ENCODE measurements at places on chromosomes 3 and 15.

- DNase-seq: no peak
Observed at GRCh38 chr3:179682426-179683080, 29.7 kb downstream of the USP13 start.

GRCh38 chr15:29860872-29861271 is 38.6 kb upstream of the TJP1 start:
- no peak for DNase-seq

- DNase-seq: no peak
Observed at GRCh38 chr15:84638103-84638502, 16.0 kb downstream of the WDR73 start.

- no peak for DNase-seq
Observed at GRCh38 chr3:17232442-17232841, 347.7 kb downstream of the PLCL2 start.

- DNase-seq: no peak
Observed at GRCh38 chr3:97076673-97077072, 262.3 kb downstream of the EPHA6 start.

- DNase-seq: no peak
Observed at GRCh38 chr3:13138833-13139145, 65.6 kb upstream of the IQSEC1 start.

DNA sequence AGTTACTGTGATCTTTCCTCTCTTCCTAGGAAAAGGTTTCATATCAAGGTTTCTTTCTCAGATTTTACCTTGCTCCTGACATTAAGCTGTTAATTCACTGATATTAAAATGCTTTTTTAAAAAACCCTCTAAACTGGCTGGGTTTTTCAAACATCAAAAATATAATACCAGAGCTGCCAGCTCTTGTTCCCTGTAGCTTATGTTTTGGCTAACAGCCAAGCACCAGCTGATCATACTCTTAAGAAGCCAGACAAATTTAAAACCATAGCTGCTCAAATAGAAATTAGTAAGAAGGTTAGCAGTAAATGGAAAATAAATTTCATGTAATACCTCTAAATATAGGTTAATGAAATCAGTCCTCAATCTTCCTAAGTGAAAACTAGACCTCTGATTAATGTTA is 657.5 kb downstream of the GRM7 start:
- no peak for DNase-seq

GRCh38 chr15:81373775-81374395 is at the start of gene TMC3:
Gene TMC3, minus strand, starts transcription at chr15:81374213. Its CDS starts 136 bp downstream, at chr15:81374077.
- DNase-seq: no peak

GRCh38 chr15:64634576-64635498 is 140.6 kb downstream of the RBPMS2 start:
- no peak for DNase-seq

- DNase-seq: peak; percentile 58
Observed at GRCh38 chr3:77254967-77255831, 215.3 kb downstream of the ROBO2 start.

GRCh38 chr3:194287374-194287773 is 63.8 kb downstream of the CPN2 start:
- no peak for DNase-seq

GRCh38 chr3:116445311-116445841 is at the start of gene LSAMP:
Gene LSAMP, minus strand, starts transcription at chr3:116445487.
- no peak for DNase-seq

DNA sequence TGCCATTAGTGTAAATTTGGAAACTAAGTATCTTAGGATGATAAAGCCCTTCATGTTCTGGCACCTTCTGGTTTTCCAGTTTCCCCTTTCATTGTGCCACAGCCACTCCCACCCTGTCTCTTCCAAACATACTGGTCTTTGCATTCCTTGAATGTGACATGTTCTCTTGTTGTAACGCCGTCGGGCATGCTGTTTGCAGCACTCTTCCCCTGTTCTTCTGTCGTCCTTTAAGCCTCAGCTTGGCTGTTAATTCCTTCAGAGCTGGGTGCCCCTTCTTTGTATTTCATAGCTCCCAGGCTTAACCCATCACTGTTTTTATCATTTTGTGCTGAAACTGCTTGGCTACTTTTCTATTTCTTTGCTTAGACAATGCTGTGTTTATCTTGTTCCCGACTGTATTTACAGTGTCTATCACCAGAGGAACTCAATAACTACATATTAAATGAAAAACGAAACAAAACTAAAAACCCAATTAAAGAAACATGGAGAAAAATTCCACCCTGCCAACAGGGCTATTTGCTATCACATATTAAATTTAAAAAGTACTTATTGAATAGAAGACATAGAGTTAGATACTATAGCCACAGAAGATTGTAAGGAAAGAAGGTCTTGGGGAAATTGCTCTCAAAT is 95.4 kb upstream of the KCNAB1 start:
- DNase-seq: no peak

GRCh38 chr15:48282216-48282615 is 49.0 kb upstream of the DUT start:
- no peak for DNase-seq

DNA sequence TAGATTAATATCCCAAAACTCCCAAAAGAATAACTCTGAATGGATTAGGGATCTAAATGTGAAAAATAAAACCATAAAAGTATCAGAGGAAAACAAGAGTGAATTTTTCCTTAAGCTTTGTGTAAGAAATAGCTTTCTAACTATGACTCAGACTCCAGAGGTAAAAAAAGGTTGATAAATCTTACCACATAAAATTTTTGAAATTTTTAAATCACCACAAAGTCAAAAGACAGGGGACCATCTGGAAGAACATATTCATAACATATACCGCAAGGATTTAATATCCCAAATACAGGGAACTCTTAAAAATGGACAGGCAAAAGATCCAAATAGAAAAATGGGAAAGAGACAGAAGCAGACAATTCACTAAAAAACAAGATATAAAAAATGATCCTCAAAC is 145.0 kb downstream of the ARNT2 start:
- DNase-seq: no peak

DNA sequence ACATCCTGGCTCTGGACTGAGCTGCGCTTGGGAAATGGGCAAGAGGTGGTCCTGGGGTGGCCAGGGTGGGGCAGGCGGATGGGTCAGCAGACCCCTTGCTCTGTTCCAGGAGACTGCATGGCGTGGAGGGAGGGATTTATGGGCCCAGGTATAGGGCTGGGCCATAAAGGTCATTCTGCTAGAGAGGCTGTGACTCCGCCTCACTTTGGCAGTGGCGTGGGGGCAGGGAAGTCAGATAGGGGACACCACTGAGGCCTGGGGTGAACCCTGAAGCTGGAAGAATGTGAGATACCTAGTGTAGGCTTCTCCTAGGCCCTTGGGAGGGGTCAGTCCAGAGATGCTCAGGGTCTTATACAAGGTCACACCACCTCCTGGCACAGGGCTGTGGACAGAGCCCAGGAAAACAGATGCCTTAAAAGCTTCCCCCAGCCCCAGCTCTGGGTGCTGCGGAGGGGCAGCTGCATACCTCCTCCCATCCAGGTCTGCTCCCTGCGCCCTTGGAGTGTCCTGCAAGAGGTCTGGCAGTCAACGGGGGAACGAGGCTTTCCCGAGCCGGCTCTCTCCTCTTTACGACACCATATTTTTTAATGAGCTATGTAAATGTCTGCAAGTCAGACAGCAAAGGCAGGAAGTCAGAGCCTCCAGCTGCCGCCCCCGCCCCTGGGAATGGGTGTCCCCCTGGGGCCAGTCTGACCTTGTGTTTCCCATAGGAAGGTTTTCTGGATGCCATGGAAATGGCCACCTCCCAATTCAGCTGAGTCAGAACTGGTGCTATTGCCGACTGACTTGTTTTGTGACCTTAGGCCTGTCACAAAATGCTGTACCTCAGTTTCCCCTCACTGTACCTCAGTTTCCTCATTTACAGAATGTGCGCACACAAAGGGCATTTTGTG is 26.3 kb downstream of the LINGO1 start:
- DNase-seq: no peak

GRCh38 chr3:127524296-127524896 is 66.1 kb downstream of the TPRA1 start:
- DNase-seq: no peak

- DNase-seq: no peak
Observed at GRCh38 chr15:28892789-28893610, 7.2 kb downstream of the APBA2 start.

GRCh38 chr3:90062016-90062415 is 954.6 kb downstream of the EPHA3 start:
- DNase-seq: no peak

DNA sequence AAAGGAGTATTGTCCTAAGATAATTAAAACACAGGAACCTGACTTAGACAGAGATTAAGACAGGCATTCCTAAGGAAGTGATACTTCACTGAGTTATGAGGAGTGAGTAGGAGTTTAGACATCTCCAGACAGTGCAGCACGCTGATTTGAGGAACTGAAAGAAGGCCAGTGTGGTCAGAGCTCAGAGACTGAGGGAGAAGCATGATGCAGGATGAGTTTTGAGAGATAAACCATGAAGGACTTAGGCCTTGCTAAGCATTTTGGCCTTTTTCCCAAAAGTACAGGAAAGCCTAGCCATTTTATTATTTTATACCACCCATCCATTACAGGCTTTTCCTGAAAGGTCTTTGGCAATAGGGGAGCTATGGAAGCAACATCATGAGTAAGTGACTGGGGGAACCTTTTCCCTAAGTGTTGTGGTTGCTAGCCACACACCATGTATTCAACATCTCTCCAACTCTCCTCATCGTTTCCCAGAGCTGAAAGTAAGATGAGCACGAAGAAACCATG is 375.6 kb upstream of the TPRG1 start:
- DNase-seq: peak; percentile 98

DNA sequence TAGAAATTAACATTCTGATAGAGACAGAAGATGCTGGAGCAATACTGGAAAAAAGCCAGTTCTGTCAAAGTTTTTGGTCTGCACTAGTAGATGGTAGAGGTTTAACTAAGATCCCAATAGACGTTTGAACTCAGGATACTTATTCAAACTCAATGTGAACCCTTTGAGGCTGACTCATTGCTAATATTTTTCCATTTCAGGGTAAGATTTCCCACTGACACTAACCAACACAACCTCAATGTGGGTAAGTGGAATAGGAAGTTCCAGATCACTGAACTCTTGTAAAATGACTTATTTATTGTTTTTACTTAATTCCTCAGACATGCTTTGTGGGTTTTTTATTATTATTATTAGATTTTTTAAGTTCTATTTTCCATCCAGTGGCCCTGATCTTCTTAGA is 1024.8 kb downstream of the EPHA3 start:
- no peak for DNase-seq

- peak; percentile 1 for DNase-seq
Observed at GRCh38 chr15:55552926-55553325, 35.2 kb downstream of the PYGO1 start.

GRCh38 chr3:40877631-40878463 is 321.5 kb upstream of the CTNNB1 start:
- no peak for DNase-seq

DNA sequence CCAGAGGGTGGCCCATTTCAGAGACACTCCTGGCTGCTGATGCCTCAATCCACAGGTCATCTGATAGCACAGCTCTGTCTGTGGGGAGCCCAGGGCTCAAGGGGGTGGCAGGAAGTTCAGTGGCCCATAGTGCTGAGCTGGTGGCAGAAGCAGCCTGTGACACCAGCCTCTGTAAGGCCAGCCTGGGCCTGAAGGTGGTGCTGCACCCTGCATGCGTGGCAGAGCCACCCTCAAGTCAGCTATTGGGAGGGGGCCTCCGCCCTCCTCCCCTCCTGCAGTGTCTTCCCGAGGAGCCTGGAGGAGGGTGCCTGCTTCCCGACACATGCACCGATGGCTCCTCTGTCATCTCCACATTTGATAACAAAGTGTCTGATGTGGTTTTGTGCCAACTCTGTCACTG is 3.0 kb downstream of the PLA1A start:
- DNase-seq: no peak

- no peak for DNase-seq
Observed at GRCh38 chr3:33716227-33716626, 1.8 kb downstream of the CLASP2 start.

GRCh38 chr3:3170998-3171397 is 8.5 kb downstream of the CRBN start:
- peak; percentile 25 for DNase-seq

GRCh38 chr15:85956532-85957275 is 123.0 kb upstream of the AGBL1 start:
- no peak for DNase-seq

- DNase-seq: no peak
Observed at GRCh38 chr3:113263778-113264177, 52.4 kb downstream of the BOC start.

- DNase-seq: no peak
Observed at GRCh38 chr15:84082739-84083138, 152.8 kb upstream of the GOLGA6L4 start.

DNA sequence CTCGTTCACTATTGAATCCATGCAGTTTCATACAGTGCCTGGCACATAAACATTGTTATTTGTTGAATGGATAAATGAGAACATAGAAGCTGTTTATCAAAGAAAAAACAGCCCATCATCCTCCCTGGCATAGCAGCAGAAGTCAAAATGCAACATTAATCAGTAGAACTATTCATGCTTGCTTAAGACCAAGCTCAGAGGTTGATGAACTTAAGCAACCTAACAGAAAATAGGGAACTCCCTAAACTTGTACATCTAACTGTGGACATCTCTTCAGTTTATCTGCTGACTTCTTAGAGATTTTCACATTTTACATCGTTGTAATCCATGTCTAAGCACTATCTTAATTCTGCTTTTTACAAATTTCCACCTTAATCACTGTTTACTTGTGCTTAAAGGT is 29.2 kb downstream of the SENP8 start:
- peak; percentile 43 for DNase-seq

DNA sequence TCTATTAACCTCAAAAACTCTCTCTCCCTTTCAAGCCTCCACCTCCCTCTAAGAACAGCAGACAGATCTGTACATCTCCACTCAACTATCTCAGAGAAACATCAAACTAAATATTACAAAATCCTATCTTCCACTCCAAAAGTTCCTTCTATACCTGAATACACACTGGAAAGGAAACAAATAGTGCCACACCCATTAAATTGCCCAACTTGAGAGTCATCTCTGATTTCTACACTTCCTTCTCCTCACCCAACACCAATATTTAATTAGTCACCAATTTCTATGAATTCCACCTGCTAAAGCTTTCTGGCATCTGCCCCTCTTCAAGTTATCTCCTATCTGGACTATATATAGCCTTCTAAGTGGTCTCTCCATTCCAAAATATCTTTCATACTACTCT is 65.8 kb downstream of the PEAK1 start:
- peak; percentile 37 for DNase-seq

- peak; percentile 92 for DNase-seq
Observed at GRCh38 chr15:44712346-44713005, 1.2 kb downstream of the B2M start.

DNA sequence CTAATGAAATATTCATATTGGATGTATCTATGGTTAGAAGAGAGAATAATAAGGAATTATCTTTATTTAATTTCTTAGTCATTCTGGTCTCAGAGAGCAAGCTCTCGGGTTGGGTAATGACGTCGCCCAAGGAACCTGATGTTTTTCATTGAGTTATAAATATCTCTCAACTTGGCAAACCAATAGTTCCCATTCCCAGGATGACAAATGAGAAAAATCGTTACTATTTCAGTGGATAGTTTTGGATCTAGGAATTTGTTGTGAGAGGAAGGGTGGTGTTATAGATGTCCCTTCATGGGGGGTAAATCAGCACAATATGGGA is 162.9 kb upstream of the NR2E3 start:
- no peak for DNase-seq

Measured in inflammatory macrophage treated with lipopolysaccharide for 4 hours (primary cell).